Ureter (tissue), 1 donor: ENCODE measurements at places on chromosomes 13 and 19.

DNA sequence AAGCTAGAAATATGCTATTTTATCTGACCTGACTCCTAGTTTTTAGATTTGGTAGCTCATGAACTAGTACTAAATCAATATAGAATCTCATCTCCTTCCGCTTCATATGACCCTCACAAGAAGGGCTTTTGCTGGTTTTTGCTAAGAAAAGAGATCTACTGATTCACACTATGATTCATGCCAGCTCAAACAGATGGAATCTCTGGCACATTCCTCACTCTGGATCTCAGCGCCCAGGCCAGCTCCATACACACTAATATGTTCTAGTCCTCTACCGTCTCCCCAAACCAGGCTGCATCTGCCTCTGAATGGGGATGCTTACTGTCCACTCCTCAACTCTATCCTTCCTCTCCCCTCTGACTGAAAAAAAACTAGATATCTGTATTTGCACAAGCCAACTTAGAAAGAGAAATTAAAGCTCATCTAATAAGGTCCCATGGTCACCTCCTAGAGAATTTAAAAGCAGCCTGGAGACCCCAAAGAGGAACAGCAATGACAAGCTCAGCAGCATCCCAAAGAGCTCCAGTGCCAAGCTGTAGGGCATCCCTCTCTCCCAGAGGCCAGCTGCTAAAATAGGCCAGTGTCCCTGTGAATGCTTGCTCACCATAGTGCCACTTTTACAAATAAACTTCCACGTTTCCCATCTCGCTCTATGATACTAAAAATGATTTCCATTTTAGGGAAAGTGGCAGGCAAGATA lies 74.9 kb downstream of the LHFPL6 start:
- no peak for DNase-seq

- no peak for DNase-seq
Measured at GRCh38 chr13:78430166-78430791, 173.1 kb downstream of the POU4F1 start.

- DNase-seq = peak; percentile 55
Measured at GRCh38 chr19:15780610-15781418, 6.6 kb upstream of the OR10H5 start.

- no peak for DNase-seq
Measured at GRCh38 chr13:40109351-40109844, 453.9 kb downstream of the COG6 start.

GRCh38 chr19:7565332-7565731 lies 29.8 kb downstream of the PNPLA6 start:
- no peak for DNase-seq

DNA sequence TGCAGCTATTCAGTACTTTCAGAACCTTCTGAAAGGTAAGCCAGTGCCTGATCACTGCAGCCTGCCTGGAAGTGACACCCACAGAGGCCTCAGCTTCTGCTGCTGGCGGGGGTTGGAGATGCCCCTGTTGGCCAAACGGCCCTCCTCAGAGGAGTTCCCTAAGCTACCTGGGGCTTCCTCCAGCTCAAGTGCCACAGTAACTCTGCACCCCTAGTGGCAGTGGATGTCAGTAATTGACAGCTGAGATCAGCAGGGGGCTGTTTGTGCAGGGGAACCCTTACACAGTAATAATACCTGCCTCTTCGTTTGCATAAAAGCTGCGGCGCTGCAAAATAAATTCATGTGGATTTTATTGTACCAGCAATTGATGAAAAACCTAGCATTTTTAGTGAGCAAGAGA lies 28.9 kb downstream of the TDRD12 start:
- DNase-seq = no peak

DNA sequence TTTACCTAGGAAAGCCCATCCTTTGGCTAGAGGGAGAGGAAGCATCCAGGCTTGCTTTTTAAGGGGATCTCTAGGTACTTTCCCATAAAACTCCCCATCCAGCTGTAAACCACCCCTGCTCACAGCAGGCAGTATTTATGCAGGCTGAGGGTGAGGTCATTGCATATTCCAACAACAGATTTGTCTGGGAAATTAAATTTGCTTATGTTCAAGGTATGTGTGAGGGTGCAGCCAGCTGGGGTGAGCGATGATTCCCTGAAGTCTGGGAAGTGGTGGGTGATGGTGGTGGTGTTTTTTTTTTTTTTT lies 96.3 kb upstream of the C1QTNF9B start:
- DNase-seq = no peak

DNA sequence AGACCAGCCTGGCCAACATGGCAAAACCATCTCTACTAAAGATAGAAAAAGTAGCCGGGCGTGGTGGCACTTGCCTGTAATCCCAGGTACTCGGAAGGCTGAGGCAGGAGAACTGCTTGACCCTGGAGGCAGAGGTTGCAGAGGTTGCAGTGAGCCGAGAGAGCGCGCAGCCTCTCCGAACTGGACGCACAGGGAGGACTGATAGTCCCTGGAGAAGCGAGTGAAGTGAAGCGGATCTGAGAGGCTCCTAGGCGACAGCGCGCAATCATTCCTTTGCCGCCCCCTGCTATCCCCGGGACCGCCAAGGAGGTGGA lies 233 bp downstream of the ZNF561 start:
- no peak for DNase-seq

DNA sequence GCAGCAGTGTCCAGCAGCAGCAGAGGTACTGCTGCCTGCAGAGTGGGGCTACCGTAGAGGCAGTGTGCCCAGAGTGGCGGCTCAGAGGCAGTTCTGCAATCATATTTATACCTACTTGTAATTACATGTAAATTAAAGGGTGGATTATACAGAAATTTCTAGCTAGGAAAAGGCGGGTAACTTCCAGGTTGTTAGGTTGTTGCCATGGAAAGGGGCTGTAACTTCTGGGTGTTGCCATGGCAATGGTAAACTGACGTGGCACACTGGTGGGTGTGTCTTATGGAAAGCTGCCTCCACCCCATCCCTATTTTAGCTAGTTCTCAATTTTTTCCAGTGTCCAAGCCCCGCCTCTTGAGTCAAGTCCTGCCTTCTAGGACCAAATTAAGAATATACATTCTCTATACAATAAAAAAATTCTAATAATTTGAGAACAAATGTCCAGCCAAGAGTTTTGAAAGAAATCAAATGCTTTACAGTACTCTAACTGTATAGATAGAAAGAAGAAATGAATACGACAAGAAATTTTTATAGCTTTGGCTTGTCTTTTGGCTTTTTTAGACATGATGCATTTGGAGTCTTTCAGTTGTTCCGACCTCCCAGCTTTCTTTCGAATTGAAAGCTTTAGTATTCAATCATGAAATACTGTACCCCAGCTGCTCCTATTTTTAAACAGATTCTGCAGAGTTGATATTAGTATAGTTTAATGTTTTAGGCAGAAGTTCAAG lies 816.6 kb downstream of the DIAPH3 start:
- no peak for DNase-seq

GRCh38 chr13:48113756-48114130 lies 18.8 kb upstream of the MED4 start:
- no peak for DNase-seq

GRCh38 chr19:8017808-8018207 lies 12.4 kb upstream of the ELAVL1 start:
- DNase-seq = no peak
